ENCODE measurements at places on chromosomes 2 and 18. TPM values are rescaled to one million over a fixed set of nuclear protein-coding genes. Genes with fewer than 3 reads are reported as not detected.

- H3K36me3 ChIP-seq = no peaks in the 10 kb centered on the region
- peak; percentile 62 for DNase-seq
Observed at GRCh38 chr18:3715231-3716080, 265.5 kb downstream of the TGIF1 start.

DNA sequence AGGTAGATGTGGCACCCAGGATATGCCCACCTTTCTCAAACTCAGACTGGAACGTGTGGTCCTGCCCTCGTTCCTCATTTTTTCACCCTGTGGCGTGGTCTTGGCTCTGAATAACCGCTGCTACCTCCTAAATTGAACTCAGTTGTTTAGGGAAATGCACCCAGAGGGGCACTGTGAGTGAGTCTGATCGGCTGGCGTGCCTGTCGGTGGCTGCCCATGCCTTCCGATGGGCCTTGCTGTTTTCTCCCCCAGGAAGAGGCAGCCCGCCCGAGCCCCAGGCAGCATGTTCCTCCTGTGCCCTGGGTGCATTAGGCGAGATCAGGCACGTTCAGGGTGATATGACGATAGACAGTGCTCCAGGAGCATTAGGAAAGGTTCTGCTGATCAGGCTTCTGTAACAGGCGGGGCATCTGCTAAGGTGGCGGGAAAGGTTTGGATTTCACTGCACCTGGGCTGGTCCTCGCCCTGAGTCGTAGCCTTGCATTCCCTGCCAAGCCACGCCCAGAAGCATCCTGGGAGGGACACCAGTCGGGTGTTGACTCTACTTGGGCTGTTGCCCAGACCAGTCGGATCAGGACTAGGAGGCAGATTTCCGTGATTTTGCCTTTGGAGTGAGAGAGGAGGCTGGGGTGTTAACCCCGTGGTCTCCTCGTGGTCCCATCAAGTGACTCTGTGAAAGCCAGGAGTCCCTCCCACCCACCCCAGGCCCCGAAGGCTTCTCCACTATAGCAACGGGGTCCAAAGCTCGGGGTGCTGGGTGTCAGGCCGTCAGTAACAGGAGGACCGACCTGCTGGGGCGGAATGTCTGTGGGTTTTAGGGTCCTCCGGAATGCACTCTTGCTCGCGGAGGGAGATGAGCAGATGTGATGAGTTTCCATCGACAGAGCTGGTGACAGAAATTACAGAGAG is 75.1 kb downstream of the SH3BP4 start:
- H3K4me3 ChIP-seq = no peak overlapping the region
- H3K27me3 ChIP-seq = no peaks in the 10 kb centered on the region
- peak; percentile 65 for DNase-seq
- peaks cover 4% of the 10 kb centered on the region for H3K36me3 ChIP-seq
- H3K4me1 ChIP-seq = peaks cover 65% of the 10 kb centered on the region

DNA sequence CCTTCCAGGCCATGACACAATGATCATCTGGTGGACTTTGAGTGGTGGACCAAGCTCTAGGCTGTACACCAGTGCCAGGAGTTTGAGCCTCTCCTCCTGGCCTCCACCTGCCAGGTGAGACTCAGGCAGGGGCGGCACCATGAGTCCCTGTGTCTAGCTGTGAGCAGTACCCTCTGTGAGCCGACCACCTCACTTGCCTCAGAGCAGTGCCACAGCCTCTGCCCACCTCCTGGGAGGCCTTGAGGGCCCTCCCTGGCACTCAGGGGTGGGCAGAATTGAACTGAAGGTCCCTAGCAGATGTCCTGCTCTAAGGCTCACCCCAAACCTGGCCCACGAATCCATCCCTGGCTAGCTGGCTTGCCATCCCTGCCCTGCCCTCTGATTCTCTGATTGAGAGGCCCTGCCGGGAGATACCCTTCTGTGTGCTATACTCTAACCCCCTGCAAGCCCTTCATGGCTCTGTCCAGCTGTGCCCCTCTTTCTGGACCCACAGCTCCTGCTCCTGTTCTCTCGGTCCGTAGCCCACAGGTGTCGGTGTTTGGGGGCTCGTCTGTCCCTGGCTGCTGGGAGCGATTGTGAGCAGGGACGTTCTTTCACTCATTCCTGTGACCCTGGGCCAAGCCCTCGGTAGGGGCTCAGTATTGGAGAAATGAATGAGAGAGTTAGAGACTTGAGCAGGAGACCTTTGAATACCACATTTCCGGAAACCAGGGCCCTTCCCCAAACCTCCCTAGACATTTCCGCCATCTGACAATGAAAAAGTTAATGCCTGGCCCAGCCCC is 70.0 kb downstream of the INHBB start:
- no peak overlapping the region for H3K4me3 ChIP-seq
- no peaks in the 10 kb centered on the region for H3K36me3 ChIP-seq
- H3K27me3 ChIP-seq = peaks cover 28% of the 10 kb centered on the region
- no peak overlapping the region for H3K27ac ChIP-seq
- peak; percentile 41 for DNase-seq
- H3K4me1 ChIP-seq = no peaks in the 10 kb centered on the region

GRCh38 chr2:237995036-237995435 is 28.2 kb downstream of the UBE2F start:
- H3K4me3 ChIP-seq = no peak overlapping the region
- peak overlapping the region; percentile 16 for H3K27ac ChIP-seq
- H3K4me1 ChIP-seq = peaks cover 10% of the 10 kb centered on the region
- peaks cover 10% of the 10 kb centered on the region for H3K36me3 ChIP-seq
- no peak for DNase-seq
- H3K27me3 ChIP-seq = no peaks in the 10 kb centered on the region

- H3K36me3 ChIP-seq = no peaks in the 10 kb centered on the region
- no peak overlapping the region for H3K27ac ChIP-seq
- DNase-seq = no peak
- no peaks in the 10 kb centered on the region for H3K27me3 ChIP-seq
- no peaks in the 10 kb centered on the region for H3K4me1 ChIP-seq
- H3K4me3 ChIP-seq = no peak overlapping the region
Observed at GRCh38 chr18:35143622-35144596, 96.9 kb upstream of the ZNF397 start.

DNA sequence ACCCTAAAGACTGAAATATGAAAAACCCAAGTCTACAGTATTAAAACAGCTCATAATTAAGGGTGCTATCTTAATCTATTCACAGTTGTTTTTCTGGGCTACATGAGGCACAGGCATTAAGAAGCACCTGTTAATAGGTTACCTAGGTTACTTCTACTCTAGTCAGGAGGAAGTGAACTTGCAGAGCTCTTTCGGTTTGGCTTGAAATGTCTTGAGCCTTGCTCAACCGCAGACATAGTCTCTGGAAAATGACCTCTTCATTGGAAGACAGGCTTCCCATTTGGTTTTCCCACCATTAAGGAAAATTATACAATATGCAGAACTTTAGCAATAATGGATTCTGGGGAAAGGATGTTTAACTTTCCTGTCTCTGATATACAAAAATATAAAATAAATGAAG is 142.3 kb upstream of the KCNJ3 start:
- no peaks in the 10 kb centered on the region for H3K4me1 ChIP-seq
- H3K36me3 ChIP-seq = no peaks in the 10 kb centered on the region
- no peak overlapping the region for H3K4me3 ChIP-seq
- H3K27me3 ChIP-seq = no peaks in the 10 kb centered on the region
- no peak overlapping the region for H3K27ac ChIP-seq

DNA sequence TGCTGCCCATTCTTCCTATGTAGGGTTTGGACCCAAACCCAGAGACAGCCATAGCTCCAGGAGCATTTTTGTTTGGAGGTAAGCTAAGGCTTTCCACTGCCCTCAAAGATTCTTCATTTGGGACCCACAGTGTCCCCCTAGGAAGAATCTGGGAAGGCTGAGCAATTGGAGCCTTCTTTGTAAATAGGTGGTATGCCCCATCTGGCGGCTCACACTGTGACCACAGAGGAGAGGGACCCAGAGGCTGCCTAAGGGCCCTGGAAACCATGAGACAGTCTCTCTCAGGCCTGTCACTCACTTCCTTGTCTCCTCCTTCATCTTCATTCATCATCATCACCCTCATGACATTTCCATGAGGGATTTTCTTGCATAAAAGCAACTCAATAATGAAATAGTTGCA is 215.4 kb upstream of the OSR1 start:
- H3K27me3 ChIP-seq = no peaks in the 10 kb centered on the region
- H3K27ac ChIP-seq = no peak overlapping the region
- no peak for DNase-seq
- H3K4me3 ChIP-seq = no peak overlapping the region
- H3K36me3 ChIP-seq = no peaks in the 10 kb centered on the region
- peaks cover 22% of the 10 kb centered on the region for H3K4me1 ChIP-seq

- no peaks in the 10 kb centered on the region for H3K27me3 ChIP-seq
- no peaks in the 10 kb centered on the region for H3K4me1 ChIP-seq
- no peak overlapping the region for H3K27ac ChIP-seq
Observed at GRCh38 chr2:95215018-95215612, 7.8 kb downstream of the ZNF892 start.

TTC31 gene
- 17.0 TPM for total RNA-seq

MC4R gene
- not detected for total RNA-seq

CCDC141 gene
- not detected for total RNA-seq

MYO1B gene
- 246 TPM for total RNA-seq

PAX3 gene
- under 0.01 TPM for total RNA-seq

B4GALT6 gene
- total RNA-seq = 2.2 TPM

DTNA gene
- total RNA-seq = 11.5 TPM

Data from osteoblast (primary cell).